ENCODE measurements at places on chromosomes 1 and 21. TPM values are rescaled to one million over a fixed set of nuclear protein-coding genes. Genes with fewer than 3 reads are reported as not detected.
A peak's percentile ranks its signal among the peaks of the same experiment; 100 is the strongest.

The RBM34 gene
- 67.6 TPM for total RNA-seq

- no peak for DNase-seq
Observed at GRCh38 chr1:16430606-16431005, 6.6 kb downstream of the SPATA21 start.

The LYSMD1 gene
- total RNA-seq: 10.0 TPM

DNA sequence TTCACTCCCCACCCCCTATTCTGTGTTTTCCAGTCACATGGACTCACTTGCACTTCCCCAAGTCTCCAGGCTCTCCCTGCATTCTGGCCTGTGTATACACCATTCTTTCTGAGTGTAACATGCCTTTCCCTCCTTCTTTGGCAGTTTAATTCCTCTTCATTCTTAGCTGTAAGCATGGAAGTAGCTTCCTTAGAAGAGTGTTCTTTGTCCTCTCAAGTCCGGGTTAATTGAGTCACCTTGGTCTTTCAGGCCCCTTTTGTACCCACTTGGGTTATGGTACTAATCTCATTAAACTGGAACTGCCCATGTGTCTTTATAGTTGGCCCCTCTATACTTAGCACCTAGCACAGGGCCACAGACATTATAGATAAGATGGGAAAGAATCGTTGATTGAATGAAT, 525.3 kb upstream of the ADGRL4 start:
- DNase-seq: no peak

The NBPF6 gene
- not detected for total RNA-seq

DNA sequence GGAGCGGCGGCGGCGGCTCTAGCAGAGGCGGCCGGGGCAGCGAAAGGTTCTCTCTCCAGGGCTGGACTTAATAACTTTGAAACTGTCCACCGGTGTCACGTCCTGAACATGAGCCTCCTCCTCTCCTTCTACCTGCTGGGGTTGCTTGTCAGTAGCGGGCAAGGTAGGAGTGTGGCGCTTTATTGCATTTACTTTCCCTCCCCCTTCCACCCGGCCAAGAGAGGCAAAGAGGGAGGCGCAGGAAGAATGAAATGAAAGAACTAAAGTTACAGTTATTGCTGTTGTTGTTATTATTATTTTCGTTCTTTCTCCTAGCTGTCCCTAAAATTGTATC, 214 bp downstream of the NCAM2 start:
- DNase-seq: no peak

GRCh38 chr1:54551891-54552290, 3.9 kb downstream of the ACOT11 start:
- peak; percentile 27 for DNase-seq

- DNase-seq: no peak
Observed at GRCh38 chr1:81208441-81208840, 592.3 kb upstream of the ADGRL2 start.

DNA sequence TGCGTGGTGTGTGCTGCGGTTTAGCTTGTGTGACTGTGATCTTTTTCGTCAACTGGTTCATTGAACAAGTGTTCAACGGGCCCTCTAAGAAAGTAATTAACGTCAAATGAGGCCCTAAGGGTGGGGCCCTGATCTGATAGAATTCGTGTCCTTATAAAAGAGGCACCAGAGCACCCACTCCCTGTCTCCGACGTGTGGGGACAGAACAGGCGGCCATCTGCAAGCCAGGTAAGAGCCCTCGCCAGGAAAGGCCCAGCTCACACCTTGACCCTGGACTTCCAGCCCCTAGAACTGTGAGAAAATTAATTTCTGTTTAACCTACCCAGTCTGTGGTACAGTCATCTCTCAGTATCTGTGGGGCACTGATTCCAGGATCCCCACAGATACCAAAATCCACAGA, 20.4 kb upstream of the SAMD11 start:
- no peak for DNase-seq

The ETV3L gene
- not detected for total RNA-seq

DNA sequence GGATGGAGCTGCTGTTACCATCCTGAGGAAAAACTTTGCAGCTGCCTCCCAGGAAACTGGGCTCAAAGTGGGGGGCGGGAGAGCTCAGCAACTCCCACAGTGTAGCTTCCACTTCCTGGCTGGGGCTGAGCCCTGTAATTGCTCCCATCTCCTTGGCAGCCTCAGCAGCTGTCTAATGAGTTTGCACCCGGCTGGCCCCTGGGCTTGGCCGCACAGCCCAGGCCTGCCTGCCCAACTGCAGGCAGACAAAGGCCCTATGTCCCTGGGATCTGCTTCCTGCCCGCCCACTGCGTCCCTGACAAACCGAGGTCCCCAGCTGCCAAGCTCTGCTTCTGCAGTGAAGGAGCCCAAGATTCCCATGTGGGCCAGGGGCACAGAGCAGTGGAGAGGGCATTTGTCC, 30.1 kb downstream of the EDN2 start:
- no peak for DNase-seq

GRCh38 chr1:33336580-33336979, 15.7 kb upstream of the A3GALT2 start:
- DNase-seq: no peak

The ST6GALNAC3 gene
- total RNA-seq: 1.6 TPM

- no peak for DNase-seq
Observed at GRCh38 chr21:25375675-25376074, 231.6 kb downstream of the MRPL39 start.

The NUDT4B gene
- total RNA-seq: 1.6 TPM

DNA sequence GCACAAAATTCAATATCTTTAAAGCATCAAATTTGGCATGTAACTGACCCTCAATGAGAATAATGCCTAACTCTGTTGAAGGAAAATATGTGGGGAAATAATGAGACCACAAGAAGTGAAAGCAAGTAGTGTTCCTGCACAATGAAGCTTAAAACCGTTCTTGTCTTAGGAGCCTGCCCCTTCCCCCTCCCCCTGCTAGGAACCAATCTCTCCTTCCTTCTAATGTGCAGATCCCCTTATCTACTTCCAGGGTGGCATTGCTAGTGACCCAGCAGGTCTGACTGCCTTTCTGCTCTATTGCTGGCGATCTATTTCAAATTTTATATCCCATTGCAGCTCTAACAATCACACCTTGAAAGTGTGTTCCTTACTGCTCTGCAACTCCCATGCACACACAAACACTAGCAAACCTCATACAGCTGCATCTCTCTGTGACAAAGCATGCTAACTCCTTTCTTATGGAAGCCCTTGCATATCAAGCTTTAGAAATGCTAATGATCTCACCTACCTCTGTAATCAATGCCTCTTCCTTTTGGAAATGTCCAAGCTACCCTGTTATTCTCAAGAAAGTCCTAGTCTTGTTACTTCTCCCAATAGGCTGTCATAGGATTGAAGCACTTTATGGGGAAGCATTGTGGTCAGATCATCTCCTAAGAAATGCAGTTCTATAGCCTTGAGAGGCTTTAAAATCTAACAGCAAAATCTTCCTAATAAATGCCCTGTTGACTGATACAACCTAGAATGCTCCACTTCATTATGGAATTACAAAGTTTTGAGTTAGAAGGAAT, 26.5 kb downstream of the BCL9 start:
- no peak for DNase-seq

- DNase-seq: no peak
Observed at GRCh38 chr1:69787151-69787550, 219.4 kb downstream of the LRRC7 start.

DNA sequence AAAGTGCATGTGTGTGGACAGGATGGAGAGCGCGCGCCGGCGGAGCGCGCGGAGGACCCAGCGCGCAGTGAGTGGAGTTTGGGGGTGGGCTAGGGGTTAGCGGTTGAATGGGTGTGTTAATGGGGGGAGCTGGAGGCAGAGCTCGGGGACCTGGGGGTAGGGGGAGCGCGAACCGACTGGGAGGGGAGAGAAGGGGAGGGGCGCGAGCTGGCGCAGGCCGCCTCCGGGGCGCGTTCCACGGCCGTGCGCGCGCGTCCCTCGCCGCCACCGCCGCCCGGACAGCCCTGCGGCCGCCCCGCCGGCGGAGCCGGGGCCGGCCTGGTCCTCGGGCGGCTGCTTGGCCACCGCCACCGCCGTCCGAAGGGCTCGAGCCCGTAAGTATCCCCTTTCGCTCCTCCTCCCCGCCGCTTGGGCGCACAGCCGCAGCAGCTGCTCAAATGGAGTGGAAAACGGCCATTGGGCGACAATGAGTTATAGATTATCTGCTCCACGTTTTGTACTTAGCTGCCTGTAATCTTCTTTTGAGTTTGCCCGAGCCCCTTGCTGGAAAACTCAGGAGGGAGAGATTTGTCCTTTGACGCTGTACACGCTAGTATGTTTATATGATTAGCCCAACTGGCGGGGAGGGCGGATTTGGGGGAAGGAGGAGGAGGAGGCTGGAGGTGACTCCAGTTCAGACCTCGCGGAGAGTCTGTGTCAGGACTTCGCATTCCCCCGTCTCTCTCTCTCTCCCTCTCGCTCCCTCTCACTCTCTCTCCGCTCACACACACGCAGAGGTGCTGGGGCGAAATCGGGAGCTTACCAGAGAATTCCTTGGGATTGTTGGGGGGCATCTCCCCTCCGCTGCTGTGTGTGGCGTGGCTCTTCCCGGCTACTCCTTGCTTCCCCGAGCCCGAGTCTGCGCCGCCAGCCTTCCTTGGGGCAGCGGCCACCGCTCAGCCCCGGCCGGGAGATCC, at the start of gene ADGRL2:
TSS of gene ADGRL2 (plus strand) at position 240 of the 956 bp plus-strand sequence. CDS start 36,051 bp downstream, outside the sequence.
- DNase-seq: peak; percentile 89

DNA sequence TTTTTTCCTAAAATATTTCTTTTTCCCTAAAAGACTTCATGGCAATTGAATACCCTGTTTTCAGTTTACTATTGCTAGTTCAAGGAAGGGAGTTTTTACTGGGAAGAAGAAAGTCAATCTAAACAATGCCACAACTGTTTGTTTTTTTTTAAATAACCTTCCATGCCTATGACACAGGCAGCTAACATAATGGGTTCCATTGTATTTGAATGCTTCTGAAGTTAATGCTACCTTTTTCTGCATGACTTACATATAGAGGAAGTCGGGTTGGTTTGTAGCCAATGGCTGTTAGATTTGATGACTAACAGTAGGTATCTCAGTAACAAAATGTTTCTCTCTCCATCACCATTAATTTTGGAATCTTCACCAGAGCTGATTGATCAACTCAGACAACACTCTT, 134.0 kb downstream of the KIF26B start:
- no peak for DNase-seq

GRCh38 chr1:212164095-212164872, 120.9 kb upstream of the PPP2R5A start:
- no peak for DNase-seq

GRCh38 chr1:75134647-75135572, 722 bp downstream of the LHX8 start:
- DNase-seq: no peak

DNA sequence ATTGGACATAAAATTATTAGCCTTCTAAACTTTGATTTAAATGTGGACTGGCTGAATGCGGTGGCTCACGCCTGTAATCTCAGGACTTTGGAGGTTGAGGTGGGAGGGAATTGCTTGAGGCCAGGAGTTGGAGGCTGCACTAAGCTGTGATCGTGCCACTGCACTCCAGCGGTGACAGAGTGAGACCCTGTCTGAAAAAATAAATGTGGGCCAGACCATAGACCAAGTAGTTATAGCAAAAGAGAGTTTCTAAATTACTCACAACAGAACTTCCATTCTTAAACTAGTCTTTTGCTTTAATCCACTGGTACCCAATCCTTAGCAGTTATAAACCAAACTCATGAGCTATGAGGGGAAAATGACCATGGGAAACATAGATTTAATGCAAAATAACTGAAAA, 35.2 kb downstream of the RAP1A start:
- DNase-seq: no peak

DNA sequence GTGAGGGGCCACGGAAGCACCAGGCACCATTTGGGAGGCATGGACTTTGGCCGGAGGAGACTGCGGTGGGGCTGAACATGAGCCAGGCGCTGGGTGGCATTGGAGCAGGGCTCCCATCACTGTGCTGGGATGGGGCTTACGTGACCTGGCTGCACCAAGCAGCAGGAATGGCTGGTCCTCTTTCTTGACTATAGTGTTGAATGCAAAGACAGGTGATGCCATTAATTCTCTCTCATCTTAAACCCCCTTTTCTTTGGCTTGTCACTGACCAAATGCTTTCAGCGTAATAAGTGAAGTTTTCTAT, 447.9 kb downstream of the CAMTA1 start:
- no peak for DNase-seq

DNA sequence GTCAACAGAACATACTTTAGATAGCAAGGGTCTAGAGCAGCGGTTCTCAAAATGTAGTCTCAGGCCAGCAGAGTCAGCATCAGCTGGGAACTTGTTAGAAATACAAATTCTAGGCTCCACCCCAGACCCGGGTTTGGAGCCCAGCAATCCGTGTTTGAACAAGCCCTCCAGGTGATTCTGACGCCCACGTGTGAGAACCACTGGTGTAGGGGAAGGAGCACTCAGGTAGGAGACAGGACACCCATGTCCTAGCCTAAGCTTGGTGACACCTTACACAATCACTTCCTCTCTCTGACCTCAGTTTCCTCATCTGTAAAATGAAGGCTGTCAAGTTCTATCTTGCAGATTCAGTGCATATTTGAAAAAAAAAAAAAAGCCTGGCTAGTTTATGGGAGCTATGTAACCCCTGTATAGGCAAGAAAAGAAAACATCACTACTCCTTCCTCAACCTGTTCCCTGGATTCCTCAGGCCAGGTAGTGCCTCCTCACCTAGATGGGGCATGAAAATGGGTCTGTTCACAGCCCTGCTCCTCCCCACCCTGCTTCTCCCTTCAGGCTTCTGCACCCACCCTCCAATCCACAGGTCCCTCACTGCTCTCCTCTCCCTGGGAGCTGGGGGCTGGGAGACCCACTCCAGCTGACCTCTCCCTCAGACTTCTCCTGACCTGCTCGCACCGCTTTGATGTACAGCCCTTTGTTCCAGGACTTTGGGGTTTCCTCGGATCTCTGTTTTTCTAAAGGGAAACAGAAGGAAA, 7.1 kb upstream of the PHLDA3 start:
- DNase-seq: no peak

DNA sequence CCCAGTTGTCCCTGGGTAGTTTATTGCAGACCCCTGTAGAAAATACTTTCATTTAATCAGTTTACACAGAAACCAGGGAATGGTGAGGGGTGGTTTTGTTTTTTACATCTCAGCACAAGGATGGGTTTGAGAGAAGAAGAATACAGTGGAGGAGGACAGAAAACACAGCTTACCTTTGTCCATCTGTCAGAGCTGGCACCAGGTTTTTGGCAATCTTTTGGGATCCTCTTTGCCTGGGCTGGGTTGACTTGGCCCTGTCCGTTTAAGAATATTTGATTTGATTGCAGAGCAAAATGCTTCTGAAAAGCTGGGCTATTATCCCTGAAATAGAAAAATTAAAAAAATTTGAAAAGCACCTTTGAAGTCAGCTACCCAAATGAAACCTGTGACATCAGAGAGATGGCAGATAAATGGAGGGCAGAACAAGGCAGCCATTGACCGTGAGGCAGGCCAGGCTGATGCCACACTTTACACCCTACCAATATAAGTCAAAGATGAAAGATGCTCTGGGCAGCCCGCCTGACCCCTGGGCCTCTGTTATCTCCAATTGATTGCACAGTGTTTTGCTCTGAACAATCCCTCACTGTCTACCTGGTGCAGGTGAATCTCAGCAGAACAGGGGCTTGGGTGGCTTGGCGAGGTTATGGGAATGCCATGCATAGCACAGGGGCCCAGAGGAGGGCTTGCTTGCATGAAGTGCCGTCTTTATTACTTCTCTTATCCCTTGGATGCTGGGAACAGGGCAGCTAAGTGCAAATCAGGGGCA, 218.8 kb downstream of the LMX1A start:
- DNase-seq: no peak

The S100A7A gene
- not detected for total RNA-seq

The KMO gene
- not detected for total RNA-seq

GRCh38 chr1:44485934-44486460, 80.9 kb downstream of the RNF220 start:
- no peak for DNase-seq
